ENCODE measurements at places on chromosomes 11 and 22.

GRCh38 chr11:35047179-35047578 is 91.8 kb upstream of the CD44 start:
- DNase-seq: no peak

DNA sequence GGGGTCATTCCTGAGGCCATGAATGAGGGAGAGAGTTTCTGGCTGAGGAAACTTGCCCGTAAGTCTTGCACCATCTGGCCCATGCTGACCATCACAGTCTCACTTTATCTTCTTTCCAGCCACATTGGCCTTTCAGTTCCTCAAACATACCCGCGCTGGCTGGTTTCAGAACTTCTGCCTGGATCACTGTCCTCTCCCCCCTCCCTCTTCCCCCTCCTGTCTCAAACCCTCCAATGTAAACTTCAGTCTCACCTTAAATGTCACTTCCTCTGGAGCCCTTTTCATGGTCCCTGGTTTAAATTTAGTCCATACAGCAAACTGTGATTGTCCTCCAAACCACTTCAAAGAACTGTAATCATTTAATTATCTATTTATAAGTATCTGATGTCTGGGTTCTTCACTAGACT is 3.7 kb upstream of the TMEM109 start:
- DNase-seq: no peak

- DNase-seq: no peak
Observed at GRCh38 chr11:66492161-66492865, 12.1 kb downstream of the DPP3 start.

- no peak for DNase-seq
Observed at GRCh38 chr11:12845739-12846358, 163.3 kb upstream of the RASSF10 start.

GRCh38 chr11:70078781-70079616 is 882 bp downstream of the ANO1 start:
- no peak for DNase-seq

All from GOT3 (cell line).